ENCODE measurements at places on chromosomes 7 and 10. TPM values are rescaled to one million over a fixed set of nuclear protein-coding genes. Genes with fewer than 3 reads are reported as not detected.
A peak's percentile ranks its signal among the peaks of the same experiment; 100 is the strongest.

- H3K4me1 ChIP-seq: no peaks in the 10 kb centered on the region
- no peak for DNase-seq
- H3K27ac ChIP-seq: no peak overlapping the region
- H3K4me3 ChIP-seq: no peak overlapping the region
These were observed 440.4 kb downstream of the KIF20B start for GRCh38 chr10:90141791-90142190.

DNA sequence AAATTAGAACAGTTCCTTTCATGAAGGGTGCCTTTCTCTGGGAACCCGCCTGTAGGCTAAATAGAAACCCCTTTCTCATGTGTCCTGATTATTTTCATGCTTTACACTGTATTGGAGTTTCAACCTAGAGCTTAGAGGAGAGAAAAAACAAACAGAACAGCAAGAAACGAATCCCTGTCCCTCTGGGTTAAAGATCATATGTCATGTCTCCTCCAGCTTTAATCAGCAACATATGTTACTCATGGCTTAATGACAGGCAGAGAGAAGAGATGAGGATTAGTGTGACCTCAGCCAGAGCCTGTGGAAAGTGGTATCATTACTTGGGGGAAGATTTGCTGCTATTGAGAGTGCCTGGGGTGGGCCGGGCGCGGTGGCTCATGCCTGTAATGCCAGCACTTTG lies 32.1 kb downstream of the CRCP start:
- H3K36me3 ChIP-seq: peaks cover 21% of the 10 kb centered on the region
- peaks cover 19% of the 10 kb centered on the region for H3K4me1 ChIP-seq
- no peaks in the 10 kb centered on the region for H3K27me3 ChIP-seq
- DNase-seq: no peak

Gene CEP41
- total RNA-seq: 29.3 TPM

DNA sequence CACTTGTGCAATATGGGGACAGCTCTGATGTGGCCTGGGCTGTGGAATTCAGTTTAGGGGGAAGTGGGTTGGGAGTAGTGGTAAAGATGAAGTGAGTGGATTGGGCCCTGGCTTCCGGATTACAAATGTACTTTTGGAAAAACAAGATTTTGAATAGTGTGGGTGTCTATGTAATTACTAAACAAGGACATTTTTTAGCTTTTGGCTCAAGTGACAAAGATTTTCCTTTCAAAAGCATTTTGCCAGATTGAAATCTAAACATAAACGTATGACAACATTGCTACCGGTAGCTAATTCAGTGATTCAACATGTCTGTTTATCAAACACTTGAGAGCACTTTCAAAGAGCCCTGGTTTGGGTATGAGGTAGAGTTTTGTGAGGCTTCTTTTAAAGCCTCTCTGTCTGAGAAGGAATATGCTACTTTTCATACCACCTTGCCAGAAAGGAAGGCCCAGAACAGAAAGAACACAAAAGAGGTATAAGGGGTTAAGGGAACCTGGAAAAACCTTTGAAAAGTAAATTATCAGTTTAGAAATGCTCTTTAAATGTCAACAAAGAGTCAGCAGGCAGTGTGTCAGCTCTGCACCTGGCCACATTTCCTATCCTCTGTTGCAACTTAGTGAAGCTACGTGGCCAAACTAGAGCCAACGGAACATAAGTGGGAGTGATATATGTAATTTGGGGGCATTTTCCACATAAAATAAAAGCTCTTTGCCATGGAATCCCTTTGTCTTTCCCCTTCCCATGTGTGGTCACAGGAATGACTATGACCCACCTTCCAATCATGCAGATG lies 516.1 kb downstream of the NRG3 start:
- peaks cover 6% of the 10 kb centered on the region for H3K4me1 ChIP-seq
- no peaks in the 10 kb centered on the region for H3K27me3 ChIP-seq
- H3K27ac ChIP-seq: peak overlapping the region; percentile 1
